Left ventricle myocardium superior (tissue), 1 donor: ENCODE measurements at places on chromosomes 2 and 18.

DNA sequence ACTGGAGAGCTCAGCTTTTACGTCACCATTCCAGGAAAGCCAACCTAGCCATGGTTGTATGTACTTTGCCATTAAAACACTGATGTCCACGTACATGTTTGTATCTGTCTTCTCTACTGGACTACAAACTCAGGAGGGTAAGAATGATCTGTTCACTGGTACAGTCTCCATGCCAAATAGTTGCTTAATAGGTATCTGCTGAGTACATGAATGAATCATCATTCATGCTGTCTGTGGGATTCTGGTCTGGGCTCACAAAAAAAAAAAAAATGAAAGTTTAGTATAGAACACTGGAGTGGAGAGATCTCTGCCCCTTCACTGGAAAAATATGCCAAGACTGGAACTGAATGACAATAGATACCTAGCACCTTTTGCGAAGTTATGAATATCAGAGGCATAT lies 102.6 kb upstream of the ITGA4 start:
- DNase-seq, result no peak

- no peak for DNase-seq
Observed at GRCh38 chr2:102764083-102764482, 2.3 kb downstream of the TMEM182 start.

DNA sequence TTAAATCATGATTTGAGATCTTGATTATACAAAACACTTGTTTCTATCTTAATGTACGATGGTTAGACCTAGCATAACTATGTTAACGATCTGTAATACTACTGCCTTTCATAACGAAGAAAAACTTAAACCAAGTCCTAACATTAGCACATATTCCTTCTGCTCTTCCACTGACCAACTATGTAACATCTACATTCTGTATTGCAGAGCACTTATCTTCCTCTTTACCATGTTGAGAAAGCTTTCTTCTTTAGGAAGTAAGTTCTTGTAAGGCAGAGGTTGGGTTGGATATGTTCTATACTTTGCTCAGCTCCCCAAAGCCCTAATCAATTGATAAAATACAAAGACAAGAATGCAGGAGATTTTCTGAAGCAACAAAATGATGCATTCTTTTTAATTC lies 7.9 kb upstream of the ZNF407 start:
- no peak for DNase-seq

DNA sequence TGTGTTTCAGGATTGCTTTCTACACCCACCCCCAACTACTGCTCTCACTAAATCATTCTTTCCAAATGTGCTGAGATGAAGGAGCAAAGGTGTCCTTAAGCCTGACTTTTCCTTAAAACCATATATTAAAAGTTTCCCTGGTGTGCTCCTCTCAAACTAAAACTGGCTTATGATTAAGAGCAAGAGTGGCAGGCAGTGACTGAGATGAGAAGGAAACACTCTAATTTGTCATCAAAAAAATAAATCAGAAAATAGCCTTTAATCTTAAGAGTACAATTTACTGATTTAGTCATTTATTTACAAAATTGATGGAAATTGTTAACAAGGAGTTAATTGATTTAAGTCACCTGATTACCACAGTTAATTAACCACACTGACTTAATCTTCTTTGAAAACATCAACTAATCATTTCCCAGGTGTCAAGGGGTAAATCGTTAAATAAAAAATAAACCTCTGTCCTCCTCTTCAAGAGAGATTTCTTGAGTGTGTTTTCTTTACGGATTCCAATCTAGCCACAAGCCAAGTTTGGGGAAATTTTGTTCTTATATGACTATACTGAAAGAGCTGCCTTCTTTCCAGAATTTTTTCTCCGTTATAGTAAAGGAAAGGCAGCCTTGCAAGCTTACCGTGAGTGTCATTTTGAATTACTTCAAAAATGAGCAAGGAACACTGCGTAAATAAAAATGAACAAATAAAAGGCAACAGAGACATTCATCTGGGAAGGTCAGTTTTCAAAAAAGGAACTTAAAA lies 17.4 kb downstream of the LRP2 start:
- no peak for DNase-seq

- DNase-seq, result no peak
Observed at GRCh38 chr2:181780047-181780651, 99.8 kb upstream of the NEUROD1 start.

DNA sequence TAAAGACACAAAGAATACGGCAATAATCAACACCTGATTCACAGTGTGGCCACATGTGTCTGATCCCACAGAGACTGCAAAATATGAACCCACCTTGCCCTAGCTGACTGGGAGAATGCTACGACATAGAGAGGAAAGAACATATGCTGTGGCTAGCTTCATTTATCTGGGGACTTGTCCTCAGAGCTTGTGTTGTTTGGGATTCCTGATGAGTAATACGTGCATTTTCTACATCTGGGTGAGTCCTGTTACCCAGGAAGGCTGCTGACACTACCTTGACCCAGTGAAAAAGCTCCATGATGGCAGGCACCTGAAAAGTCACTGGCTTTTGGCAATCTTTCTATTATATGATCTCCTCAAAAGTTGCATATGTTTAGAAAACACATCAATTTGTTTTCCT lies 427.7 kb upstream of the LYPD1 start:
- no peak for DNase-seq

DNA sequence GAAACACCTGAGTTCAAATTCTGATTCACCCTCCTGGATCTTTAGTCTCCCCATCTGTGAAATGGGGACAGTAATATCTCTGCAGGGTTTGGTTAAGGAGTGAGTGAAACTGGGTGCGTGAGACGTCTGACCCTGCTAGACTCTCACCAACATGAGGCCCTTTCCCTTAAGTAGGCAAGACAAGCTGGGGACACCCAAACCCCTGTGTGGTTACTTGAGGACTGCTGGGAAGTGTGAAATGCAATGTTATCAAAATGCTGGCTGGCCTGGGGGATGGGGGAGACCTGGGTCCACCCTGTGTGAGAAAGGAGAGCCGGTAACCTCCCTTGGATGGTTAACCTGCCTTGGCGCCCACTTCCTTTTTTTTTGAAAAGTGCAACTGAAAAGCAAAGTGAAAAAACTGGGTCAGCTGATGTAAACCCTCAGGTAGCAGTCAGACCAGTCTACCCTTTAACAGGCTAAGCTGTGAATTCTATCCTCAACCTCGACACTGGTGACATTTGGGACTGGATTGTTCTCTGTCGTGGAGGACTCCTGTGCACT lies 82.3 kb downstream of the INPP5D start:
- DNase-seq, result no peak

DNA sequence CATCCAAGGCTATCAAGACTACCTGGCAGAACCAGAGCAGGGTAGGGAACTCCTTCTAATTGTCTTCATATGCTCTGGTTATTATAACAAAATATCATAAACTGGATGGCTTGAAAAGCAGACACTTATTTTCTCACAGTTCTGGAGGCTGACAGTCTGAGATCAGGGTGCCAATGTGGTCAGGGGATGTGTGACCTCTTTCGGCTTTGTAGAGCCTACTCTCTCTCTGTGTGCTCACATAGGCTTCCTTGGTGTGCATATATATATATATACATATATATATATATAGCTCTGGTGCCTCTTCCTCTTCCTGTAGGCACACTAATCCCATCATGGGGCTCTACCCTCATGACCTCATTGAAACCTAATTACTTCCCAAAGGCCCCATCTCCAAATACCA lies 101.6 kb downstream of the ARL6IP6 start:
- no peak for DNase-seq

DNA sequence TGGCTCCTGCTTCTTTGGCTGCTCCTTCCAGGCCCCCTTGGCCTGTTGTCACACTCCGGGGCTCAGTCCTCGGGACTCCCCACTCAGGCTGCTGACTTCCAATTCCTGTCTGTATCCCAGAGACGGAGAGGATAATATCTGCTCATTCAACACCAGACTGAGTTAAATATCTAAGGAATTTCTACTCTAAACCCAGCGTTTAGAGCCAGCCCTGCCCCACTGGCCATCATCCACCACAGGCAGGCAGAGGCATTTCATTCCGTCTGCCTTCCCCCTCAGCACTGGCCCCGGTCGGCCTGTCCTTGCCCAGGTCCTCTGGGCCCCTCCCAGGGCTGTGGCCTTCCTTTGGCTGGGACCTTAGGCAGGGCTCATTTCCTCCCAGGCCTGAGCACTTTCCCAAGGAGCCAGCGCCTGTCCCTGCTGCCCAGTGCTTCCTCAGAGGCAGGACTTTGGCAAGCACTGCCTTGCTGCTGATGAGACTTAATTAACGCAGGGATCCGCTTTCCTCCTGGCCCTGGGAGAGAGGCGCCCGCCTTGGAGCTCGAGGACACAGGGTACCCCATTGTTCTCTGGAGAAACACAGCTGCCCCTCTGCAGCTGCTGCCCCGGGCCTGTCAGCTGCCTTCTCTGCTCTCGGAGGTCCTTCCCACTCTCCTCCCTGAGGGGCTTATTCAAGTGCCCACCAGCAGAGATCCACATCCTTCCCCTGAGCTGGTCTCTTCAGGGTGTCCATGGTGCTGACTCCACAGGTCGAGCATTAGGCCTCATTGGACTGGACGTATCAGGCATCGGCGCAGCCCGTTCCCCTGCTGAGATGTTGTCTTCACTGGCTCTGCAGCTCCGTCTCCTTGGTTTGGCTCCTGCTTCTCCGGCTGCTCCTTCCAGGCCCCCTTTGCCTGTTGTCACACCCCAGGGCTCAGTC lies 42.8 kb downstream of the ATOH8 start:
- peak; percentile 64 for DNase-seq

- DNase-seq, result no peak
Observed at GRCh38 chr2:60350791-60351190, 202.7 kb downstream of the BCL11A start.
